CD4-positive, alpha-beta T cell treated with Interferon alpha-2 for 1 hour (primary cell): ENCODE measurements at places on chromosomes 2 and 18.
A peak's percentile ranks its signal among the peaks of the same experiment; 100 is the strongest.

- no peak for DNase-seq
Measured at GRCh38 chr18:5980721-5981120, 85.4 kb upstream of the TMEM200C start.

DNA sequence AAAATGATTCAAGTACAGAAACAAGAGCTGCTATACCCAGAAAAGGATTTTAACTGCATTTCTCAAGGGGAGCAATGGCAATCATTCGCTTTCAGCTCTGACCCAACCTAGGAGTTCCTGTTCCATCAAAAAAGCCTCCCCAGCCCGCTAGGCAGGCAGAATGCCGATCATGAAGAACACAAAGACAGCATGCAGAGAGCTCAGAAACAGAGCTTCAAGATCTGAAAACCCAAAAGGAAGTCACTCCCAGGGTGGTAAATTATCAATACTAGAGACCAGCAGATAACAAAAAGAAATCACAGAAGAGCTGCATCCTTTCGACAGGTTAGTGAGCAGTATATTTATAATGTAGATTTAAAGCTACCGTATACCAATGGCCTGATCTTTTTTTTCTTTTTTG, 84.8 kb upstream of the CRIM1 start:
- no peak for DNase-seq

- no peak for DNase-seq
Measured at GRCh38 chr2:150531591-150531990, 44.1 kb upstream of the RND3 start.

DNA sequence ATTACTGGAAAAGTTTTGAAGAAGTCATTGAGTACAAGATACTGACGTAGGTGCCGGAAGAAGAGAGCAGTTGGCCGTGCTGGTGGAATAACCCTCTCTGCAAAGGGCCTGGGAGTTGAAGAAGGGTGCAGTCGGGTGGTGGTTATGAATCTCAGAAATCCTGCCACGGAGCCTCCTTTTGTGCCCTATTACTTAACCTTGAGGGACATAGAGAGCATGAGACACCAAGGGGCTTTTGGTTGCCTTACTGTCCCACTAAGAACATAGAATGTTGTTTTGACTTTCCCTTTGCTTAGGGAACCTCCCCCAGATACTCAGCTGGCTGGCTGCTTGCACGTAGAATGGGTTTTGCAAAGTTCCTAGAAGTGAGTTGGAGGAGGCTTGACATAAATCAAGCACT, 1.3 kb upstream of the CD28 start:
- peak; percentile 60 for DNase-seq

DNA sequence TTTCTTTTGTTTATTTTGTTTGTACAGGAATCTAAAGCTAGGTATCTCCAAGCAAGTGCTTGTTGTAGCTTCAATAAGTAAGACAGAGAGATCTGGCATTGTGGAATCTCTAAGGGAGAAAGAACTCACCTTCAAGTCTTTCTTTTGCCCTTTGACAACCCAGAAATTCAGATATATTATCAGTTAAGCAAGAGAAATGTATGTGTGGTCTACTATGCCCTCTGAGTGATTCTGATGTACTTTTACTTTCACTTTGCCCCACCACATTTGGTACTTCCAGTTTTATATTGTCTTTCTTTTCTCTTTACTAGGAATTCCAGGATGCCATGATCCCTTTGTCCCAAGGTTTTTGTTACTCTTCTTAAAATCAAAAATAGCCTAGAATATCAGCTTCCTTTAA, 259.6 kb upstream of the PIK3C3 start:
- no peak for DNase-seq

DNA sequence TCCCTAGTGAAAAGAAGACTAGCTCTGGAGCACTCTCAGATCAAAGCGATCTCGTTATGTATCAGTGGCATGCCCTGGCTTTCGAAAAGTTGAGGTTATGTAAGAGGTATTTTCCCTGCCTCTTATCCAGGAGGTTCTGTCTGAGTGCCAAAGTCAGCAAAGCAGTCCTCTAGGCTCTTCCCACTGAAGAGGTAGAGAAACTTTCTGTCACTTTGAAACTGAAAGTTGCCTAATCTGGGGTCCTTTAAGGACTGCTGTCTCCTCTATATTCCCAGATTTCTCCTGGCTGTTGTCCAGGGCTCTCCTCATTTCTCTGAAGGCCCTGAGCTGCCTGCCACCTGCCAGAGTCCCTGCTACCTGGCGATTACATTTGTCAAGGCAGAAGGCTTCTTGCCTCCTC, 96.3 kb downstream of the B3GNT2 start:
- no peak for DNase-seq

DNA sequence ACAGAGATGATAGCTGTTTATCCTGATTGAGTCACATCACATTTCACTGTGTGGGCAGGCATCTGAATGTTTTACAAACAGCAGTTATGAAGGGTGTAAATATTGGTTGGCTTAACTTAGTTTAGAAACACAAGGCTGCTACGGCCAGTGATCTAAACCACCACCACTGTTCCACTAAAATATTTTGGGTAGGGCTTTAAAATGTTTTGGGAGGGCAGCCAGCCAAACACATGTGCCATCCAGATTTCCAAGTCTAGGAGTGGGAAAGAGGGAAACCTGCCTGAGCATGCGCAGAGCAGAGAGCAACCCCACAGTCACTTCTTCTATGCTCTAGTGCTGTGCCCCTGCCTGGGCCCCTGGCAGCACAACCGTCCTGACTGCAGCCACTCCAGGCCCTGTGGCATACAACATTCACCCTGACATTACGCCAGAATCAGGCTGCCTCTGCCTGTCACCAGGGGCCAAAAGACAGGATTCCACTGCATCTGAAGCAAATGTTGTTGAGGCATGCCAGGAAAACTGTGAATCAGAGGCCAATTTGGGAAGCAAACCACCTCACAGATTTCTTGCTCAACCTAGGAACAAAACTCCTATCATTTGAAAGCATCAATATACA, 74.8 kb upstream of the COL5A2 start:
- no peak for DNase-seq

DNA sequence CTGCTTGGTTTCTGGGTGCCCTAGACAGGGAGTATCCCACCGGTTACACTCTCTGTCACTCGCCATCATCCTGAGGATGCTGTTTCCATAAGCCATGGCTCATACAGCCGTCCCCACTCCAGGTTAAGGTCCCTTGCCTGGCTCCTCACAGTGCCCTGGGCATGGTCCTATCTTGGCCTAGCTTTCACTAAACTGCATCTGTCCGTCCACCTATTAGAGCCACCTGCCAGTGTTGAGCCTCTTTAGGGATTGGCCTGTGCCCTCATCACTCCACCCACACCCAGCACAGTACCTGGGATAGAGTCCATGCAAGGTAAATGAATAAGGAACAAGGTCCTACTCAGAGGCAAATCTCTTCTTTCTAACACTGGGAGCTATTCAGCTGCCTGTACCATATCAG, 320.1 kb downstream of the GBX2 start:
- DNase-seq, result no peak

DNA sequence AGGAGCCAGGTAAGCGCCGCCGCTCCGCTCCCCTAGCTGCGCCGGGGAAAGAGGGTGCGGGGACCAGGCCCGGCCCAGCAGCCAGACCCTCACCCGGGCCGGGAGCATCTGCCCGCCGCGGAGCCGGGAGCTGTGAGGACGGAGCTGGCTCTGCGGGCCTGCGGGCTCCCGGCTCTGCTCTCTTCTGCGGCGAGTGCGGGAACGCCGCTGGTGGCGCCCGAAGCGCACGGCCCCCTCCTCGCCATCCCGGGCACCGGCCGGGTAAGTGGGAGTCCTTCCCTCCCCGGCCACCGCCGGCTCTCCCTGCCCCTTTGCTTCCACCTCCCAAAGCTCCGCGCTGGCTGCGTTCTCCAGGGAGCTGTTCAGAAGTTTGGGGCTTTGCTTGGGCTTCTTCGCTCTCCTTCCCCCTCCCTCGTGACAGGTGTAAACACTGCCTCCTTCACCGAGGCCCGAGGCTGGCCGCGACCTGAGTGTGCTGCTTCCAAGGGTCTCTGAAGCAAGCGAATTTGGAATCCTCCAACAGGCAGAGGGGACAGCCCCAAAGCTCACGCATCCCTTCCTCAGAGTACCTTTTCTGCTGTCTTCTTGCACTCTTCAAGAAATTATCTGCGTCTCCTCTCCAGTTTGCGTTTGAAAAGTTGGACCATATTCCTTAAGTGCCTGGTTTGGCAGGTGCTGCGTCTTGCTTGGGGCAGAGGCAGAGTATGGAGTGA, 632 bp downstream of the AFTPH start:
- peak; percentile 36 for DNase-seq

GRCh38 chr2:12867631-12868287, 151.0 kb downstream of the TRIB2 start:
- DNase-seq, result no peak

- DNase-seq, result no peak
Measured at GRCh38 chr2:56985609-56986008, 801.8 kb downstream of the CCDC85A start.

DNA sequence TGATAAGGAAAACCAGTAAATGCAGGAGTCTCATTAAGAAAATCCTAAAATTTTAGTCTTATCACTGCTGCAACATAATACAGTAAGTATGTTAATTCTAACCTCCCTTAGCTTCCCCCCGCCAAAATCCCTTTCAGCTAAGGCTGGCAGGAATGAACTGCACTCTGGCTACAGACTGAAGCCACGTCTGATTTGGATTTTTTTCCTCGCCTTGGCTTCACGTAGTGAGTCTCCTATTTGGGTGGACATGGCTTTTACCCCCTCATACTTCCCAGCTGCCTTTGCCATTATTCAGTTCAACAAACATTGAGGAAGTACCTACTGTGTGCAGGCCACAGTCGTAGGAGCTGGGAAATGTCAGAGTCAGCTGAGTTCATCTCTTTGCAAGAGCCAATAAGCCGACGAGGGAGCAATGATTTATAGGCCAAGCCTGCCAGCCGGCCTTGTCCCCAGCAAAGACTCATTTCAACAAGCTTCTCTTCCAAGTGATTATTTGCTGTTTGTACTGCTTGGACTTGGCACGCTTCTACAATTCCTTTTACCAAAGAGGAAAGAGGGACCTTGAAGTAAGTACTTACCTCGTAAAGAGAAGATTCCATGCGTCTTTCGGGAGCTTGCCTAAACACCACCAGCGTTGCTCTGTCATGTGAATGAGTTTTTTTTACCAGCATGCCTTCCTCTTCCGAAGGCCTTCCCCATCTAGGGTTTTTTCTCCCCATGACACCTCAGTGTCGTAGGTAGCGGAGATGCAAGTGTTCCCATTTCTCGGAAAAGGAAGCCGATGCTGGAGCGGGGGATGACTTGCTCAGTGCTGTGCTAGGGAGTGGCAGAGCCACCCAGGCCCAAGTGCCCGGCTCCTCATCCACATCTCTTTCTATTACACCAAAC, 138.6 kb downstream of the KLHL29 start:
- DNase-seq, result no peak

DNA sequence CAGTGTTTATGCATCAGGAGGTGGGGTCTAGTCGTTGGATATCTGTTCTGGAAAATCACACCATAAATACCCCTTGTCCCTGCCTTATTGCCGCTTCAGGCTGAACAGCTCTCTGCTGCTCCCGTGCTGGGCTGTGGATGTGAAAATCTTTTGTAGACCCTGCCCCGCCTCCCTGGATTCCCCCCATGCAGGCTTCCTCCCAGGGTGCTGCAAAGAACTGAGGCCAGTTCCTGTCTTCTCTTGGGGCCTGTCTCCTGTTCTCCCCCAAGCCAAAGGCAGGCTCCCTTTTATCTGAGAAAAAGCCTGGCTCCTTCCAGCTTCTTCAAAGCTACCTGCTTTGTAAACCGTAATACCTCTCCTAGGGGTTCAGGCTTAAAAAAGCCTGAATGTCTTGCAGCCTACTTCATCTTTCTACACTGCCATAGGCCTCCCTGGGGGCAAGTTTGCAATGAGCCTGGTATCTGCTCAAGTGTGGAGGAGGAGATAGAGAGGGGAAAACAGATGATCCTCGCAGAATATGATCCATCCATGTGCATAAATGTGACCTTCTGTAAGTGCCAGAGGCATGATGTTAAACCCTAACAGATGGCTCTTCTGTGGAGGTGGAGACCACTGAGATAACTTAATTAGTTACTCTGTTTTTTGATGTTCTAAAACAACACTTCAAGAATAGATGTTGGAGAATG, 55.3 kb downstream of the VWA3B start:
- DNase-seq, result no peak

- no peak for DNase-seq
Measured at GRCh38 chr2:237180987-237181386, 95.3 kb downstream of the COPS8 start.

DNA sequence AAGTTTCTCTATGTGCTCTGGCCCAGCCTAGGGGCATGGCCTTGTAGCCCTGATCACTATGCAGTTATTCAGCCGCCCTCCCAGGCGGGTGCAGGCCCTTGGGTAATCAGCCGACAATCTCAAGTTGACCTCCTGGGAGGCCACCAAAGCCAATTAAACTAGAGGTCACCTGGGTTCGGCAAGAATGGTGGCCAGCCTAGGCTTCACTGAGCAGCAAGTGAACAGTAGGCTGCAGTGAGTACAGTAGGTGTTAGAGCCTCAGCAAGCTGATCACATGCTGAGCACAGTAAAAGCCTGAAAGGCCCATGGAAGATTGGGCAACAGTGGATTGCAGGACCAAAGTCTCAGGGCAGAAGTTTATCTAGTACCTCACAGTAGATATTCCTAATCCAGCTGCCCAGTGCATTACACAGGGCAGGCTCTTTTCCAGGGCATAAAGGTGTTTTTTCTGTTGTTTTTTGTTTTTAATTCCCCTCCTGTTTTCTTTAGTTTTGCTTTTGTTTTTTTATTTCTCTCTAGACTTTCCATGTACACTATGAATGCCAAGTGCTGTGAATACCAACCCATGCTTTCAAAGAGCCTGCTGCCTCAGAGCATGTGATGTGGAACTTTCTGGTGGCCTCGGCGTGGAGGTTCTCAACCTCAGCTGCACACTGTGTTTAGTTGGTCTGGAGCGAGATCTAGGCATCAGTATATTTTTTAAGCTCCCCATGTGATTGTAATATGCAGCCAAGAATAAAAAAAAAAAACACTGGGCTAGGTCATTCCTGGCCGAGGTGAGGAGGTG, 55.9 kb upstream of the ATL2 start:
- no peak for DNase-seq

- no peak for DNase-seq
Measured at GRCh38 chr2:212157012-212157411, 381.6 kb downstream of the ERBB4 start.

GRCh38 chr2:7515327-7515726, 598.1 kb downstream of the RNF144A start:
- no peak for DNase-seq

DNA sequence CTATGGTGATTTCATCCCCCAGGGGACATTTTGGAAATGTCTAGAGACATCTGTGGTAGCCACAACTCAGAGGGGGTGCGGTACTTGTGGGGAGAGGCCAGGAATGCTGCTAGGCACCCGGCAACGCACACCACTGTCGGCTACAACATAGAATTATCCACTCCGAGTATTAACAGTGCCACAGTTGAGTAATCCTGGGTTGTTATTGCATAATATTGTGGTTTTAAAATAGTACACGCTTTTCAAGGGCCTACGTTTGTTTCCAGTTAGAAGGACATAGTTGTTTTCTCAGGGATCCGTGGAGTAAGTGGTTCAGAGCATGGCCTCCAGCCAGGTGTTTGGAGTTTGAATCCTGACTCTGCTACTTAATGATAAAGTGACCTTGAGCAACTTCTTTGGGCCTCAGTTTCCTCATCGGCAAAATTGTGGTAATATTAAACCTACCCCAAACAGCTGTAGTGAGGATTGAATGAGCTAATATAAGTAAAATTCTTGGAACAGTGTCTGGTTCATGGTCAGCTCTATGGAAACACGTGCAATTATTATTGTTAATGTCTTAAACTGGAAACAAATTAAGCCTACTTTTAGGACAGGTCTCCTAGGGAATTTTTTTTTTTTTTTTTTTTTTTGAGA, 24.5 kb downstream of the CYP27A1 start:
- no peak for DNase-seq

- no peak for DNase-seq
Measured at GRCh38 chr2:289362-290089, 1.6 kb upstream of the ALKAL2 start.
